ENCODE measurements at places on chromosomes 5 and 9.

GRCh38 chr5:160511280-160511929 is 89.8 kb downstream of the PTTG1 start:
- no peak for DNase-seq

DNA sequence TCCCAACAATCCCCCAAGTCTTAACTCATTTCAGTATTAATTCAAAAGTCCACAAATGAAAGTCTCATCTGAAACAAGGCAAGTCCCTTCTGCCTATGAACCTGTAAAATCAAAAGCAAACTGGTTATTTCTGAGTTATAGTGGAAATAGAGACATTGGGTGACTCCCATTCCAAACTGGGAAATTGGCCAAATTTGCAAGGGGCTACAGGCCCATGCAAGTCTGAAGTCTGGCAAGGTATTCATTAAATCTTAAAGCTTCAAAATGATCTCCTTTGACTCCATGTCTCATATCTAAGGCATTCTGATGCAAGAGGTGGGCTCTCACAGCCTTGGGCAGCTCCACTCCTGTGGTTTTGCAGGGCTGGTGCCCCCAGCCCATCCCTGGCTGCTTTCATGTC is 167.9 kb downstream of the HTR1A start:
- DNase-seq, result no peak

- no peak for DNase-seq
Measured at GRCh38 chr5:159438092-159438491, 107.8 kb upstream of the IL12B start.

- DNase-seq, result no peak
Measured at GRCh38 chr9:87547671-87548081, 50.0 kb downstream of the DAPK1 start.

GRCh38 chr9:35636135-35636876 is 14.4 kb downstream of the SIT1 start:
- DNase-seq, result no peak

DNA sequence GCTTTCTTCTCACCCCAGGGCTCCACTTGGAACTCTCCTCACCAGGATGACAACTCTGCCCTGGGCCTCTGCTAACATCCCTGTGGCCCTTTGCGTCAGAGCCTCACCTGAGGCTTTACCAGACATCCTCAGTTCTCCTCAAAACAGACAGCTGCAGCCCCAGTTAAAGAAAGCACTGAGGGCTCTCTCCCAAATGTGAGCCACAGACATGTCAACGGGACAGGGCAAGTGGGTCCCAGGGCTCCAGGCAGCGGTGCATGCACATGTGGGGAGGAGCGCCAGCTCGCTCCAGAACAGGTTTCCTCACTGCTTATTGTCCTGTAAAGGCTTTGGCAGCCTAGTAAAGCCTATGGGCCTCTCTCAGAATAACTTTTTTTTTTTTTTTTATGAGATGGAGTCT is 37.3 kb downstream of the IPPK start:
- DNase-seq, result no peak

GRCh38 chr9:85185486-85186217 is 516.1 kb downstream of the NTRK2 start:
- DNase-seq, result no peak

DNA sequence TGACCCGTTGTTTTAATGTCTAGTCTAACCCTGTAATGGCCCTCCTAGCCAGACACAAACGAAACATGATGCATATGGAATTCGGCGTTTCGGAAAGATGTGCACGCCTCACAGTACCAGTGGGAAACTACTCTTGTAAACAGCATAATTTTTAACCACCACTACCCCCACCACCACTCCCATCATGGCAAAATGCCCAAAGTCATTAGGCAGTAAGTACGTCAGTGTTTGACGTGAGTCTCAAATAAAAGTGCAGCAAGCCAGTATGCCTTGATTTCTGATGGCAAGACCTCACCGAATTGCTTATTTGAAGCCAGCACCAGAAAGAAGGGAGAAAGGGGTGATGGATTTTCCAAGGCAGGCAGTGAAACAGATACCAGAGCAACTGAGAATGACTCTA is 71.4 kb downstream of the ADRB2 start:
- no peak for DNase-seq

GRCh38 chr9:119272500-119273211 is 96.6 kb downstream of the BRINP1 start:
- no peak for DNase-seq

GRCh38 chr5:17398431-17398830 is 99.6 kb upstream of the TAF11L2 start:
- DNase-seq, result no peak

GRCh38 chr5:99033014-99033900 is 104.5 kb upstream of the CHD1 start:
- DNase-seq, result peak; percentile 5

DNA sequence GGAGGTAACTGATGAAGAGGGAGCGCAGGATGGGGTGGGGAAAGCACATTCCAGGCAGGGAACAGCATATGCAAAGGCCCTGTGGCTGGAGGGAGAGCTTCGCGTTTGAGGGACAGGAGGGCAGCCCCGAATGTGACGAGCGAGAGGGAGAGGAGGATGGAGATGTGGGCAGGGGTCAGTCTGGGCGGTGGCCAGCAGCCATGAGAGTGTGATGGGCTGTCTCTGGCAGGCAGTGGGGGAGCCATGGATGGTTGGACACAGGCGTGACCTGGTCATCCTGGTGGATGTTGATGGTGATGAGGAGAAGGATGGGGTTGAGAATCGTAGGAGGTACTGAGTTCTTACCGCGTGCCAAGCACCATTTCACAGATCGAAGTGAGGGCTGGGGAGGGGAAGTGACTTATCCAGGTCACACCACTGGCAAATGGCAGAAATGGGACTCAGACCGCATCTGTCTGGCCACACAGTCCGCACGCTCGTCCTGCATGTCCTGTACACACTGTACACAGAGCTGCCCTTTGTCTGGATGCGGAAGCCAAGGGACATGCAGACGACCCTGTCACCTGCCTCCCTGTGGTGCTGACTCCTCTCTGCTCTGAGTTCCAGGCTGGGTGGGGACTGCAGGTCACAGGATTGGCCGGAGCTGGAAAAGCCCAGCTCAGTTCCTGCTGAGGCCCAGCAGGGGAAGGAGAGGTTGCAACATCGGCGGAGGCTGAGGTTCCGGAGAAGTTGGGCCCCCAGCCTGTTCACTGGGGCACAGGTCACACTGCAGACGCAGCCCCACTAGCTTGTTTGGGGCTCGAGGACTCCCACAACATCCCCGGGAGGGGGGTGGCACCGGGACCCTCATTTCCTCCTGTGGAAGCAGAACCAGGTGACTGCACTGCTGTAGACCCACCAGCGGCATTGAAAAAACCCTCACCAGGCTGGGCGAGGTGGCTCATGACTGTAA is 165.6 kb upstream of the IER5L start:
- DNase-seq, result no peak

DNA sequence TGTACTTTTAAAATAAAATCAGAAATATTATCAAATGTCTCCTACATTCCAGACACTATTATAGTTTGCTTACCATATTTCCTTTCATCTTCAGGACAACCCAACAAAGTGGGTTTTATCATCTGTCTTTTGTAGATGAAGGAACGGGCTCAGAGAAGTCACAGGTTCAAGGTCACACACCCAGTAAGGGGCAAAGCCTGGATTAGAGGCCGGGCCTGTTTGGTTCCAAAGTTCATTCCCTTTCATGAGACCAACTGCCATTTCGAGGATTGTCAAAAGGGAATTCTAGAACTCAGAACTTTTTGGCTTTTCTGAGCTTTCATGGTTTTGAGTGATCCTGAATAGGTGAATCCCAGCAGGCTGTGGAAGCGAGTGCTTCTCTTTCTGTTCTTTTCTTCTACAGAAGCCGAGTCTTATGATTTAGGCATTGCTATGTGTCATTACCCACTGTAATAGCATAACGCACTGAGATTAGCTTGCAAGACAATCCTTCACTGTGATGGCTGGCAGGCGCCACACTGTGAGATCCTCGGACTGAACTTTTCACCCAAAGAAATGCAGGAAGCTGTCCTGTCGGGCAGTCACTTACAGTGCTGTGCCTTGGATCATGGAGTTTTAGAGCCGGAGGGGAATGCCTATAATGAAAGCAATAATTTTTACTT is 43.8 kb upstream of the ANKH start:
- DNase-seq, result no peak

- DNase-seq, result no peak
Measured at GRCh38 chr5:52448111-52448510, 339.6 kb upstream of the ITGA1 start.

- DNase-seq, result no peak
Measured at GRCh38 chr5:77337686-77338085, 127.2 kb downstream of the PDE8B start.

GRCh38 chr5:96506376-96506775 is 73.3 kb upstream of the PCSK1 start:
- no peak for DNase-seq

DNA sequence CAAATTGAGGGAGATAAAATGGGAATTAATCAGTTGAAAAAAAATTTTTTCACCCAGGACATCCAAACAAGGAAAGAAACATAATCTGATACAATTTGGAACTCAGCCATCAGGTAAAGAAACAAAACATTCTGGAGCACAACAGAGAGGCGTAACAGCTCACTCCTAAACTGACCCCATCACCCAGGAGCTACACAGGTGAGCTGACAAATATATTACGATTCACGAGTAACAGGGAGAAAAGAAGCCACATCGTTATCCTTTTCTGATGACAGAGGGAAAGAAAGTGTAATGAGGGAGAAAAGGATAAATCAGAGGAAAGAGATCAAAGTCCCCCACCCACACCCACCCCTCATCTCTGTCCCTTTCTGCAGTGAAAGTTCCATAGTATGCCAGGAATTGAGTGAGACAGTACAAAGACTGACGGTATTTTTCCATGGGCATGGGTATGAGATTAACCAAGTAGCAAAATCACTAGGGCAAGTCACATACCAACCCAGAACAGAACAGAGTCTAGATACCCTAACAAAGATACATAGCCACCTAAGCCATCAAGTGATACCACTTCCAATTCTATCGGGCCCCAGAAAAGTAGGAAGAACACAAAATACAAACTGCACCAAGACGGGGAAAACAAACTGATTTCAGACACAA is 45.4 kb downstream of the TMEM245 start:
- DNase-seq, result no peak

GRCh38 chr5:82882316-82882715 is 194.9 kb downstream of the TMEM167A start:
- DNase-seq, result no peak

Data from NCI-H774 (cell line).